ENCODE measurements at places on chromosomes 2 and 18.

DNA sequence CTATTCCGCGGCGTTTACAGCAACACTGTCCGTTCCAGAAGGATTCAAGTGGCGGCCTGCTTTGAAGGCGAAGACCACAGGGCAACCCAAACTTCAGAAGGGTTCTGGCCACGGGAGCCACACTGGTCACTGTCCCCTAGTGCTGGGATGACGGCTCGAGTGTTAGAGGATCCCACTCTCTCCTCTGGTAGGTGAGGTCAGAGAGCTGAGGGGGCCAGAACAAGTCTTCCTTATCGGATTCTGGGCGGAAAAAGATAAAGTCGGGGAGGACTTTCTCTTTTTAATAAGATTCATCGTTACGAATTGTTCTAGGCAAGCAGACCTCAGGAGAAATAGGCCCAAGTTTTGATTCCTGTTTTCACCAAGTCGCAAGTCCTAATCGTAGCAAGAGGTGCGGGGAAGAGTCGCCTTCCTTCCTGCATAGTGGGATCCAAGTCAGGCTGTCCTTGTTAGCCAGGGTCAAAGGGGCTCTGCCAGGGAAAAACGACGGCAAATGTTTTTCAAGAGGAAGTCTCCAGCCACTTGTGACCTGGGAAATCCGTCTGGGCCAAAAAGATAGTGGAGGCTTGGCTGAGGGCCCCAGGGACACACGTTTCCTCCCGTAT is 864 bp upstream of the MYL12A start:
- DNase-seq = no peak

GRCh38 chr18:75818383-75818782 is 390.9 kb upstream of the SMIM21 start:
- DNase-seq = no peak

- DNase-seq = no peak
Observed at GRCh38 chr18:26271917-26272549, 45.8 kb downstream of the TAF4B start.

GRCh38 chr2:29080886-29081743 is 6.8 kb upstream of the PCARE start:
- DNase-seq = no peak

- DNase-seq = no peak
Observed at GRCh38 chr2:27802547-27802946, 31.0 kb downstream of the MRPL33 start.

DNA sequence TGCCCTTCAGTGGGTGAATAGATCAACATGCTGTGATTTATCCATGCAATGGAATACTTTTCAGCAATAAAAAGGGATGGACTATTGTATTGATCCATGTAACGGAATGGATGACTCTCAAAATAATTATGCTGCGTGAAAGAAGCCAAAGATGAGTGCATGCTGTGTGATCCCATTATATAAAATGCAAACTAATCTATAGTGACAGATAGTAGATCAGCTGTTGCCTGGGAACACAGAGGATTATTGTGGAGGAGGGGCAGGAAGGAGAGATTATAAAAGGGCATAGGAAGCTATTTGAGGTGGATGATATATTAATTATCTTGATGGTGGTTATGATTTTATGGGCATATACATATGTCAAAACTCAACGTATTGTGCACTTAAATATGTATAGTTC is 55.5 kb upstream of the ADAM23 start:
- DNase-seq = no peak

DNA sequence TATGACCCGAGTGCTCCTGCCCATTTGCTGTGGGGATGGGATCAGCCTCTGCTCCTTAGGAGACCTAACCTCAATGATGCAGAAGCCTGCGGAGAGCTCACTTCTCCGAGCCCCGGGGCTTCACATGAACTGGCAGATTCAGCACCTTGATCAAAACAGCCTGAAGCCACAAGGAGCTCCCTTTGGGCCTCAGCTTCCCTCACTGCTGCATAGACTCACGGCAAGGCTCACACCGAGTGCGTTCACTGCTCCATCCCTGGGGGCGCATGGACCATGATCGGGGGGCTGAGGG is 33.0 kb downstream of the CRACDL start:
- DNase-seq = no peak
